ENCODE measurements at places on chromosomes 6 and 20.

DNA sequence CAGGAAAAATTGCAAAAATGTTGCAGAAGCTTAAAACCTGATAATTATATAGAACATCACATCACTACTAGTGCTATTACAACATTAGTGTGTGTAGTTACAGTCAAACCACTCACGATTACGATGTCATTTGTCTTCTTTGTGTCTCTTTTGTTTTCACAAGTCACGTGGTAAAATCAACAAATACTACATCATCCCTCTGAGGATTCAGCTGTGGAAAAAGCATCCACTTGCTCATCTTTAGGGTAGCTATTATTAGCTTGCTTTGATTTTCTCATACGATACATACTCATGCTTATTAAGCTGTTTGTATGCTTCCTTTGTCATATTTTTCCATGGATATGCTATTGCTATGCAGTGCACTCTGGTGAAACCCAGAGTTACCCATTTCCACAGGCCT is 22.2 kb upstream of the ATXN1 start:
- no peak for DNase-seq

- no peak for DNase-seq
Measured at GRCh38 chr6:14729129-14729871, 516.6 kb upstream of the JARID2 start.

DNA sequence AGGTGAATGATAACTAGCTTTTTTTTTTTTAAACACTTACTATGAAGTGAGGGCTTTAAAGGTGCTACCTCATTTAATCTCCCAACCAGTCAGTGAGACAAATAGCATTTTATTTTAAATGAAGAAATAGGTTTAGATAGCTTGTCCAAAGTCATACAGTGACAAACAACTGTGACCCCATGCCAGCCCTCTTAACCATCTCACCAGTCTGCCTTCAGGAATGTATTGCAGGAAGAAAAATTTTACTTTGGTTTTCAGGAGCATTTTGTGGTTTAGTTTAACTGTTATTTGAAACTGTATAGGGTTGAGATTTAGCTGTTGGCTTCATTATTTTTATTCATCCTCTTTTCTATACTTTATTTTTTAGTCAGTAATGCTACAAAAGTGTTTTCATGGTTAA is 18.6 kb downstream of the DSE start:
- DNase-seq, result no peak

- no peak for DNase-seq
Measured at GRCh38 chr6:118844915-118845314, 49.0 kb upstream of the ASF1A start.

DNA sequence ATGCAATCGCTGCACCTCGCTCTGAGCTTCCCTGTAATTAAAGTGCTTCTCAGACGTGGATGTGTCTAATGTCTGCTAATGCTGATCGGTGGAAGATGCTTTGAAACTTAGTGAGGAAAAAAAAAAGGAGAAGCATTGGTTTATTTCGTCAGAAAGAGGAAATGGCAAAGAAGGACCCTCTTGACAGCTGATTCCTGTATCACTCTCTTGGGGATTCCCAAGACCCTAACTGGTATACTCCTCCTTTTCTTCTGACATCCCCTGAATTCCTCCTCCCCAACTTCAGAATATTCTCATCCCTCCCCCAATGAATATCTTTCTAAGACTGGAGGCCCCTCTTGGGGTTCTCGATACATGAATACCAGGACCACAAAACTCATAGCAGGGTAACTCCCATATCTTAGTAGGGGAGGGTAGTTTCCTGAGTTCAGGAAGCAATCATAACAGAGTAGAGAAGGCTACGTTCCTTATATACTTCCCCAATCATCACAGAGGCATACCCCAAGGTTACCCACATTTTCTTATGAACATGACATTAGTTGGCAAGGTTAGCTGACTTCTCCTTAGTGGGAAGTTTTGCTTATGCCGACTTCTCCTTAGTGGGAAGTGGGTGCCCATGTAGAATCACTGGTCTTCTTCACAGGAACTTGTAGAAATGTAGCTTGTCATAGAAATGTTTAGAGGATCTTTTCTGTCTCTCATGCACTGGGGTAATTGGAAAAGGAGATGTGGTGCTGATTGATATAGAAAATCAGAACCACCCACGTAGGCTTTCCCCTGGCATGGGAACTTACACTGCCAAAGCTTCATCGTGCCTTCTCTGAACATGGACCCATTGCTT is 63.8 kb upstream of the ATXN1 start:
- DNase-seq, result no peak

DNA sequence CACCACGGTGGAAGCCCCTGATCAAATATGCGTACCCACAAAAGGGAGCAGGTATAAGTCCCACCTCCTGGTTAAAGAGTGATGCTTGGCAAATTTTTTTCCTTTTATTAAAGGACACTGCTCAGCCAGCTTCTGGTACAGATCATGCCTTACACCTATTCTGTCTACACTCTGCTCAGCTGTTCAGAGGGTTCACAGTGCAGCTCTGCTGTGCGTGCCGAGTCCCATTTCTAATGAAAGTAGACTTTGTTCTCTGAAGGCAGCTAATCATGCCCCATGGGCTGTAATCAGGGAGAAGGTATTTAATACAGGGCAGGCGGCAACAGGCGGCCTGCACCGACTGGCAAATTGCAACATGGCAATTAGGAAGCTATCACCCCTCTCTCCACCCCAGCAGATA is 16.3 kb downstream of the LRRC73 start:
- no peak for DNase-seq
